ENCODE measurements at places on chromosomes 6 and 20.

DNA sequence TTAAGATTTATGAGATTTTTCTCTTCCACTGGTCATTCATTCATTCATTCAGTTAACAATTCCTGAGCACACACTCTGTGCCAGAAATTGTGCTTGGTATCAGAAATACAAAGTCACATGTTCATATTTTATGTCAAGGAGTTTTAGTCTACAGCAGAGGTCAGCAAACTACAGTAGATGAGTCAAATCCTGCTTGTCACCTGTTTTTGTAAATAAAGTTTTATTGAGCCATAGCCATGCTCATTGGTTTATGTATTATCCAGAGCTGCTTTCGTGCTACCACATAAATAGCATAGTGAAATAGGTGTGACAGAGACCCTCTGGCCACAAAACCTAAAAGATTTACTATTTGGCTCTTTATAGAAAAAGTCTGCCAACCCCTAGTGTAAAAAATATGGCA, 46.8 kb downstream of the THEMIS start:
- no peak for DNase-seq

GRCh38 chr6:109183109-109183650, 87.9 kb downstream of the CEP57L1 start:
- no peak for DNase-seq

- no peak for DNase-seq
Measured at GRCh38 chr6:10901770-10902169, 14.9 kb downstream of the SYCP2L start.

GRCh38 chr6:138970856-138971425, 17.1 kb downstream of the REPS1 start:
- no peak for DNase-seq

DNA sequence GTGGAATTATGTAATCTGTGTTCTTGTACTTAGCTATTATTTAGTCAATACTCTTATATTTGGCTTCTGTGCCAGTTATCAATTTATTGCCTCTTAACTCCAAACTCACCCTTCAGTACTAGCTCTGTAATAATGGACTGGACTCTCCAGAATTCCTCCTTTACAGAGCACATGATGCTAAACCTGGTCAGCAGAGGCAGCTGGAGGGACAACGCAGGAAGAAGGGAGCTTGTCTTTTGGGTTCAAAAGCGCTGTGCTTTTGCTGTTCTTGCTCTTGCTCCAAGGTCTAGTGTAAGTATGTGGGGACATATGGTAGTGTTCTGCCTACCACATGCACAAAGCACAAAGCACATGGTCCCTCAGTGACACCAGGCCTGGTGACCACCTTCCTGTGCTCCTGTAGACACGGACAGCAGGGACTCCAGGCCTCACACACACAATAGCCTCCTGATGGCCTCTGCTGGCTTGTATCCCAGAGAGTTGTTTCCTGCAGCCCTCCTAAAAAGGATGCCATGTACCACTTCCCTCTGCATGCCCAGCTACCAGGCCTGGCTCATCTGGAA, 46.1 kb downstream of the CHD6 start:
- no peak for DNase-seq

DNA sequence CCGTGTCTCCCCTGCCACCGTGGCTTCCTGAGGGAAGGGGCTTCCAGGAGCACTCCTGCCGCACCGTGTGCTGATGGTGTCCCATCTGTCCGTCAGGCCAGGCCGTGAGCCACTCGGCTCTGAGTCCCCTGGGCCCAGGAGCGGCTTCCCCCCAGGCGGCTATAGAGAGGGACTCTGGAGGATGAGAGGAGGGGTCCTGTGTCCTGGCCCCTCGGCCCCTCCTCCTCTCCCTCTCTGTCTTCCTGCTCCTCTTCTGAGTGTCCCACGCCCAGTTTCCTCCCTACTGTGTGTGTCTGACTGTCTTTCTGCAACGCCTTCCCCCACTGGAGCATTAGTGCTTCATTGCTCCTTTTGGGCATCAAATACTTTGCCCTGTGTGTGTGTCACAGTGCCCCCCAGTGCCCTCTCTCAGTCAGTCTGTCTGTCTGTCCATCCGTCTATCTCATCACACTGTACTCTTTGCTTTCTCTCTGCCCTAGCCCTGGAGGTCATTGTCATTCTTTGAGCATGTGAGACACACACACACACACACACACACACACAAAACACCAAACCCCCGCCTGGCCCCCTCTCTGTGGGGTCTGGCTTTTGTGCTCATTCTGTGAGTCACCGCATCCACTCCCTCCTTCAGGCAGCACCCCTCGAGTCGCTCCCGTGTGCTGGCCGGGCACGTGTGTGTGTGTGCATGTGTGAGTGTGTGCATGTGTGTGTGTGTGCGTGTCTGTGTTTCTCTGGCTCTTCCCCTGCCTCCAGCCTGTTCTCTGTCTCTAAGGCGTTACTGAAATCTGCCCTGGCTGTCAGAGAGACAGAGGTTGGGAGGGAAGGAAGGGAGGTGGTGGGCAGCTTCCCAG, 71.9 kb downstream of the SRC start:
- no peak for DNase-seq

DNA sequence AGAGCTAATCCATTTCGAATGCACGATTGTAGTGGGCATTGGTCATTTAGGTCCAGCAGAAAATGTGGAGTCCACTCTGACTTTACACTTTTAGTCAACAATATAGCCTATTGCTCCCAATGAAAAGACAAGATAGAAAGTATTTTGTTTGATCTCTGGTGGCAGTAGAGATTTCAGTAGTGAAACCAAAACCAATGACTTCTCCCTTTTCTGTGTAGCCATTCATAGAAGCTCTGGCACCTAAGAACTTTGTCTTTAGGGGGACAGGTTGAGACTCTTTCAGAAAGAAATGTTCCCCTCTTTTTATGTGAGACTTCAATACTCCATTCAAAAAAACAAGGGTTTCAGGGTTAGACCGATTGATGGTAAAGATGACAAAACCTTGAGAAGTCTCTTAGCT, 510.8 kb upstream of the POU3F2 start:
- no peak for DNase-seq

GRCh38 chr20:16777126-16777525, 29.0 kb downstream of the OTOR start:
- DNase-seq = no peak

GRCh38 chr6:84916704-84917103, 152.3 kb upstream of the TBX18 start:
- no peak for DNase-seq

DNA sequence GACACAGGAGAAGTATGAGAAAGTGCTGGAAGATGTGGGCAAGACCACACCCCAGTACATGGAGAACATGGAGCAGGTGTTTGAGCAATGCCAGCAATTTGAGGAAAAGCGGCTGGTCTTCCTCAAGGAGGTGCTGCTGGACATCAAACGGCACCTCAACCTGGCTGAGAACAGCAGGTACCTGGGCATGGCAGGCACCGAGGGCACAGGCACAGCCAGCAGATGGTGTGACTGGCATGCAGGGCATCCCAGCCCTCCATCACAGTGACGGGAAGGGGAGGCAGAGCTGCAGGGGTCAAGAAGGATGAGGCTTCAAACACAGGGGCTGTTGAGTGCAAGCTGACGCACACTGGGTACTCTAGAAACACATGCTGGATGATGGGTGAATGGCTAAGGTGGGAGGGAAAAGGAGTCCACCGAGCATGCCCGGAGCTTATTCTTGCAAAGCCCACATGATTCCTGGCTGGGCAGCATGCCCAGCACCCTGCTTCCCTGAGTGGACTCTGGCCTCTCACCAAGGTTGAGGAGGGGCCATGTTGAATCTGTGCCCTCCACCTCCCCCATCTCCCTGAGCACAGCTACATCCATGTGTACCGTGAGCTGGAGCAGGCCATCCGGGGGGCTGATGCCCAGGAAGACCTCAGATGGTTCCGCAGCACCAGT, 26.3 kb downstream of the SPDEF start:
- DNase-seq = no peak

- DNase-seq = no peak
Measured at GRCh38 chr6:3205913-3206312, 21.5 kb downstream of the TUBB2B start.

GRCh38 chr6:78251931-78252330, 599.1 kb downstream of the MEI4 start:
- DNase-seq = no peak

DNA sequence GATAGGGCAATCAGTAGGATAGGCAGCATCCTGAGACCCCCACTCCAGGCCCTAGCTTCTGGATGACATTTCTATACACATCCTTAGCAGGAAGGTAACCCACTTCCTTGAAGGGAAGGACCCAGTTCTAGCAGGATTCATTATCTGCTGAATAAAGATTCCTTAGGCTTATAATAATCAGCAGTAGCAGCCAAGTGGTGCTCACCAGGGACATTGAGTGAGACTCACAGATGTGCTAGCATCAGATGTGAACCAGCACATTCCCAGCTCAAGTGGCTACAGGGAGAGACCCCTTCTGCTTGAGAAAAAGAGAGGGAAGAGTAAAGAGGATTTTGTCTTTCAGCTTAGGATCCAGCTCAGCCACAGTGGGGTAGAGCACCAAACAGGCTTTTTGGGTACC, 244.8 kb upstream of the UFL1 start:
- DNase-seq = no peak

DNA sequence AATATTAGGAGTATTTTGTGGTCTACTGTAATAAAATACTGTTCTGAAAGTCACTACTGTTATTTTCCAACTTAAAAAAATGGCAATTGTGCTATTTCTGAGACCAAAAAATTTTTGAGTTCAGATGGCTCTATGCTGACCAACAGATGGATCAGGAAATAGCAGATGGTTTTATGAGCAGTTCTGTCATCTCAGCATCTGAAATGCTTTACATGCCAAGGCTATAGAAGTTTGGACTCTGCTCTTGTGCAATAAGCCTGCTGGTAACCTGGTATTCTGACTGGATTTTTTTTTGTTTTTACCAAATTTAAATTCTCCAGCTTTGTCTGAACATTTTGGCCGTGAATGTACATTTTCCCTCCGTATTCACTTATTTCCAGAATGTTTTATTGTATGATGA, 1127.5 kb downstream of the GRIK2 start:
- DNase-seq = no peak

GRCh38 chr6:21001736-21002135, 467.5 kb downstream of the CDKAL1 start:
- no peak for DNase-seq

- no peak for DNase-seq
Measured at GRCh38 chr6:1912731-1913130, 303.0 kb downstream of the FOXC1 start.

- DNase-seq = no peak
Measured at GRCh38 chr6:5782783-5783547, 223.8 kb downstream of the NRN1 start.

GRCh38 chr20:36031806-36032205, 63.4 kb downstream of the CNBD2 start:
- no peak for DNase-seq

DNA sequence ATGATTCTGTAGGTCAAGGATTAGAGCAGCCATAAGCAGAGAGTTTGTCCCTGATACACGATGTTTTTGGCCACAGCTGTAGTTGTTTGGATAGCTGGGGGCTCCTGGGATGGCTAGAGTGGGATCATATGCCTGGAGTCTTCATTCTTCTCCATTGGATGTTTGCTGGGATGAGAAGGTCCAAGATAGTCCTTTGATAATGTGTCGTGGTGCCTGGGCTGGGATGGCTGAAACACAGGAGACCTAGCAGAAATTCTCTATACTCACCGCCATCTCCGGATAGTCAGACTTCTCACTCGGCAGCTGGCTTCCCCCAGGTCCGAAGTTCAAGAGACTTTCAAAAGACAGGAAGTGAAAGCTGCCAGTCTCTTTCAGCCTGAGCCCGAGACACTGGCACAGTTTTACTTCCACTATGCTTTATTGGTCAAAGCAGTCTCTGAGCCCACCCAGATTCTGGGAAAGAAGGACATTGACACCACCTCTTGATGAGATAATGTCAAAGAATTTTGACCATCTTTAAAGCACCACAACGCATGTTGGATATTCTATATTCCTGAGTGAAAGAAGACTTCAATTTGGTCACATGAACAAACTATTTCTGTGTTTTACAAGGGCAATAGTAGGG, 16.0 kb downstream of the MARCKS start:
- no peak for DNase-seq

GRCh38 chr20:25207960-25208534, 12.5 kb downstream of the ENTPD6 start:
- no peak for DNase-seq

DNA sequence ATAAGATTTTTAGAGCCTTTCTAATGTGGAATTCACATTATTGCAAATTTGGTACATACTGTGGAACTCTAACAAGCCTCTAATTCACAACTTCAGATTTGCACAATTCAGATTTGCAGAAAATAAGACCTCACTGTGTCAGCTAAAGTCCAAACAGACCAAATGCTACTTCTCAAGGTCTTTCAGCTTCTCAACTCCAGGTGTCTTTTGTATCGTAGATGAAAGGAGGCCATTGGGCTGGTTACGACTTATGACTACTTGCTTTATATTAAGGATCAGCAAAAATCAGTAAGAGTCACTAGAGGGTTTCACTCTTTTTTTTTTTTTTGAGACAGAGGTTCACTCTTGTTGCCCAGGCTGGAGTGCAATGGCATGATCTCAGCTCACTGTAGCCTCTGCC, 37.8 kb downstream of the ZNF217 start:
- DNase-seq = no peak

DNA sequence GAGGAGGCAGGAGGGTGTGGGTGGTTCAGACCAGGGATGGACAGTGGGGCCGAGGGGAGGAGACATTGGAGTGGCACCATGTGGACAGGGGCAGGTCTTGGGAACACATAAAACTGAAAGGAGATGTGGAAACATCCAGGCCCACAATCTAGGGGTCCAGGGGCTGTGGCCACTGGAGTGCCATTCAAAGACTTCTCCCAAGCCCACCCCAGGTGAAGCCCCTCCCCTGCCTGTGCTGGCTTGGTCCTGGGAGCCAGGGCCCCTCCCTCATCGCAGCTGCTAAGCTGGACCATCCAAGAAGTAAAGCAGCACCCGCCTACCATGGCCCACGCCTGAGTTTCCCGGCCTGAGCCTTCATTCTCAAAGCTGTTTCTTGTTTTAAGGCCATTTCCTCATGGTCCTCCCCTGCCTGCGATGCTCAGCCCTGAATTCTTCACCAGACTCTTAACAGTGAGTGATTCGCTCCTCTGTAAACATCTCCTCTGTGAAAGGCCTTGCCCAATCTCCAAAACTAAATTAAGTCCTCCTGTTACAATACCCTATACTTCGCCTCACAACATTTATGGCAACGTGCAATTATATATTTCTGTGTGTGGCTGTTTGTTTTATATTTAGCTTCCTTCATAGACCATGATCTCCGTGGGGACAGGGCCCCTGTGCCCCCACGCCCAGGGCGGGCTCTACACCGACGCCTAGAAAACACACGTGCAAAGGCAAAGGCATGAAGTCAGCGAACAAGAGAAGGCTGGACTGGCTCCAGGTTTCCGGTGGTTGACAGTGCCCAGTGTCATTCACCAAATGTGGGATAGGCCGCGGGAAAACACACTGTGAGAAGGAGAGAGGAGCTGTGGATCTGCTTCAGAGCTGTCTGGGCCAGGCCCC, 267.8 kb downstream of the ERMARD start:
- DNase-seq = no peak

All from activated T-helper 1 cell treated with anti-CD3 and anti-CD28 coated beads, Interleukin-2, amount 50 U/mL, for 16 hours (primary cell).